ENCODE measurements at places on chromosomes 2 and 18.

DNA sequence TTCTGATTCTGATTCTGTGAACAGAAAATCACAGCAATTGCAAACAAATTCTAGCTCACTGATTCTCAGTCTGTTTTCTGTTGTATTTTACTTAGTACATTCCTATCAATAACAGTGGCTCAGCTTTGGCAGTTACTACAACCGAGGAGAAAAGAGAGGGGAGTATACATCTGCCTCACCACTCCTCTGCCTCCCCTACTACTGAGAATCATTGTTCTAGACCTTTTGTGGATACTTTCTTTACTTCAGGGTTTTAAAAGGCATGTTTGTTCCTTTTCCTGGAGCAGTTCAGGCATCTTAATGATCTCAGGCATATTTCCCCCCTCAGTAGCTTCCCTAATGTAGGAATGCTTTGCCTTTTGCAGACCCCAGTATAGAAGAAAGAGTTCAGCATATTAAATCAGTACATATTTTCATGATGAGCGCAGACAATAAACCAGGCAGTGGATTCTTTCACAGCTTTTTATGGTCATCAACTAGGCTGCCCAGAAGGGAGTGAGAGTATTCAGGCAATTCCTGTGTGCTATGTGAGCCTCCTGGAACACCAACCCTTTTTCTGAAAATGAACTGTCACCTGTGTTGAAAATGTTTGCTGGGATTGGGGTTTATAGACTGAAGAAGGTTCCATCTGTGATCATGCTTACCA lies 10.3 kb downstream of the STAMBP start:
- no peak for DNase-seq

- no peak for DNase-seq
Observed at GRCh38 chr18:13232971-13233786, 14.6 kb downstream of the LDLRAD4 start.

GRCh38 chr18:13430663-13431062 lies 212.1 kb downstream of the LDLRAD4 start:
- no peak for DNase-seq

DNA sequence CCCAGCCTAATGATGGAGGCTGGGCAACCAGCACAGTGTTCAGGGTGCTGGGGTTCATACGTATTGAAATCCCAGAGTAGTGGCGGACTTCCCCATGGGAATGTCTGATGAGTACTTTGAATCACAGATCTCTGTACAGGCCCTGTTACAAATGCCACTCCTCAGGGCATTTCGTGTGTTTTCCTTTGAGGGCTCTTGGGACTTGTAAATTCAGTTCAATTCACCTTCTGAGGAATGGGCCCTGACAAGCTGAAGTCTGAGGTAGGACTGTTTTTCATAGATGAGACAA lies 288 bp upstream of the RDH14 start:
- DNase-seq = no peak

DNA sequence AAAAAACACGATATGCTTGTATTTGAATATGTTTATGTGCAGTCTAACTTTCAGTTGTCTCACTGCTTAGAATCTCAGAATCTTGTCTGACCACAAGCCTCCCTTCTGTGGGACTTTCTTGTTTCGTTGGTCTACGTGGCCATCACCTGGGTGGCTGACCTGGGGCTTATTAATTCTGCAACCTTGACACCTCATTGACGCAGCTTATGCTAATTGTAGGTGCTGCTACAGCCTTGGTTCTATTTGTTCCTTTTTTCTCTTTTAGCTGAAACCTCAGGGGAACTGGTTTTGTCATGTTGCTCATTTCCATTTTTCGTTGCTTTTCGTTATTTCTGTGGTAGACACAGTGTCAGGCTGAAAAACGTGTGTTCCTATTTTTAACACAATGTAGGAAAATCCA lies 273.7 kb downstream of the SLC4A3 start:
- DNase-seq = no peak

DNA sequence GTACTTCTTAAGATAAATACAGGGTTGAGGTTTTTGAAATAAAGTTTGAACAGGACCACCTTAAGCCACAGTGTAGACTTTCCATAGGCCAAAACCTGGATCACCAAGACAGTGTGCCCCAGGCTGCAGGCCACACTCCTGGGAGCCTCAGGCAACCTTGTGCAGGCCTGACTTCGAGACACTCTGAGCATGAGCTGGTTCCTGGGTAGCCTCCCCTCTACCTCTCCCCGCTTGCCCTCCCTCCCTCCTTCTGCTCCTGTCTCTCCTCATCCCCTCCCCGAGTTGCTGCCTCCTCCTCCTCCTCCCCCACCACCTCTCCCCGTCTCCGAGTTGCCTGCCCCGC lies 10.6 kb upstream of the PROC start:
- no peak for DNase-seq

GRCh38 chr2:205138735-205139134 lies 543.6 kb upstream of the NRP2 start:
- DNase-seq = no peak

DNA sequence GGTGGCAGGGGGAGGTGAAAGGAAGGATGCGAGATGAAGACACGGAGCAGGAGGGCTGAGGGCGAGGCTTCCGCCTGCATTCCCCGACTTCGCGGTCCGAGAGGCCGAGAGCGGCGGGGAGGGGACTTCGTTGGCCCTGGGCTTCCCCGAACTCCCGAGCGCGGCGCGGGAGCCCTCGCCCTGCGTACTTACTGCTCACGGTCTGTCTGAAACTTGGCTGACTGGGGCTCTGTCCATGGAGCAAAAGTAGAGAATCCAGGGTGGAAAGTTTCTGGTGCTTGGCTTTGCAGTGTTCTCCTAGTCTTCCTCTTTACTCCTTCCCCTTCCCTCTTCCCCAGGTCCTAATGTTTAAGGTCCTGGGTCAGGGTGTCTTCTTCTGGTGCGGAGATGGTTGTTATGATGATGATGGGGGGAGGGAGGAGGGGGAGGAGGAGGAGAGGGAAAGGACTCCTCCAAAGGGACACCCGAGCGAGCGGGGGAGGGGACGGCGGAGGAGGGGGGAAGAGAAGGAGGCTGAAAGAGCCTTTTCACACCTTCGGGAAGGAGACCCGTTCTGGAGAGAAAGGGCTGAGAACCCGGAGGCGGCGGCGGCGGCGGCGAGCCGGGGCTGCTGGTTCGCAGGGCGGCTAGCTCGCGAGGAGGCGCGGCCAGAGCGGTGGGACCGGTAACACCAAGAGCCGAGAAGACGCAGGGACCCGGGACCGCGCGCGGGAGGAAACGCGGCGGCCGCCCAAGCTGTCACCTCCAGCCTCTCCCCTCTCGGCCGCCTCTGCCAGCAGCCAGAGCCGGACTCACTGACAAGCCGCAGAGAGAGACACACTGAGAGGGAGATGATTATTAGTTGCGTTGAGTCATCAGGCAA lies at the start of gene SATB2:
SATB2 (minus strand) TSS at position 793 of the 862 bp plus-strand sequence. CDS start 1,902 bp downstream, outside the sequence.
- DNase-seq = peak; percentile 49

DNA sequence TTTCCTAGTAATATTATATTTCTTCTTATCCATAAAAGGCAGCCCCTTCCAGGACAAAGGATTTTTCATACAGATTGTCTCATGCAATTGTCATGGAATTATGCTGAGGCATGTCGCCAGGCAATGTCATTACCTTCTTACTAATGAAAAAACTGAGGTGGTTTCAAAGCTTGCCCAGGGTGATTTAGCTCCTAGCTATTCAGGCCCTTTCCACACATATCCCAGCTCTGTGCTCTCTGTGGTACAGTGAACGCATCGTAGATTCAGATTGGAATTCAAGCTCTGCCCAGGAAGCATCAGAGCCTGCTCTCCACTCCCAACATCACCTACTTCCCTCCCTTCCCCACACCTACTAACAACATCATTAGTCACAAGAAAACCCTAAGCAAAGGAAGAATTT lies 60.1 kb downstream of the ATP8B1 start:
- DNase-seq = no peak
